ENCODE measurements at places on chromosomes 16 and 17. TPM values are rescaled to one million over a fixed set of nuclear protein-coding genes. Genes with fewer than 3 reads are reported as not detected.

Gene ENO3
- 21.0 TPM for polyA plus RNA-seq

Gene ERAL1
- polyA plus RNA-seq = 68.4 TPM

GRCh38 chr17:41973408-41973811, 6.8 kb downstream of the CNP start:
- no peak for DNase-seq

Gene FCSK
- polyA plus RNA-seq = 14.4 TPM

DNA sequence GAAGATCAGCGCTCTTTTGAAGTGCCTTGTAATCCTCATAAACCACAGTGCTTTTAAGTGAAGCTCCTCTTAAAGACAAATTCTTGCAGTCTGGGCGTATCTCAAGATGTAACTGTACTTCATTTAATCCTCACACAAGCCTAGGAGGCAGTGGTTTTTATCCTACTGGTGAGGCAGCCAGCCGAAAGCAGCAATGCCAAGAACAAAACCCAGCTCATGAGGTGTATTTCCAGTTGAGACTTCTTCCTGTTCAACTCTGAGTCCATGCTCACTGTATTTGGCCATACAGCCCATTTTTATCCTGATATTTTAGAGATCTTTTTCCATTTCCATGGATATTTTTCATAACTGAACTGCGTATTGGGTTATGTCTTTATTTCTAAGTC, 13.7 kb downstream of the CTRB2 start:
- DNase-seq = no peak

Gene SLC16A6
- 1.0 TPM for polyA plus RNA-seq

DNA sequence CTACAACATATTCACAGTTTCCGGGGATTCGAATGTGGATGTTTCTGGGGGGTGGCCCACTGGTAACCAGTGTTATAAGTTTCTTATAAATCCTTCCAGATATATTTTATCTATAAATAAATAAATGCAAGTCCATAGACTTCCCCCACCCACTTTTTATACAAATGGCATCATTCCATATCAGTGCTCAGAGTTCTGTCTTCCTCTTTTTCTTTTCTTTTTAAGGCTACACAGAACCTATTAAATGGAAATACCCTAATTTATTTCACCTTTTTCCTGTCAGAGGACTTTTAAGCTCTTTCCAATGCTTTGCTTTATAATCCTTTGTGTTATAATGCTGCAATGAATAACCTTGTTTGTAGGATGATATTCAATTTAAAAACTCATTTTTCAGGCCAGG, 3.8 kb downstream of the LGALS9 start:
- no peak for DNase-seq

GRCh38 chr16:89155184-89155679, 16.3 kb upstream of the CDH15 start:
- peak; percentile 80 for DNase-seq

Gene CCL3
- polyA plus RNA-seq = 11.3 TPM

DNA sequence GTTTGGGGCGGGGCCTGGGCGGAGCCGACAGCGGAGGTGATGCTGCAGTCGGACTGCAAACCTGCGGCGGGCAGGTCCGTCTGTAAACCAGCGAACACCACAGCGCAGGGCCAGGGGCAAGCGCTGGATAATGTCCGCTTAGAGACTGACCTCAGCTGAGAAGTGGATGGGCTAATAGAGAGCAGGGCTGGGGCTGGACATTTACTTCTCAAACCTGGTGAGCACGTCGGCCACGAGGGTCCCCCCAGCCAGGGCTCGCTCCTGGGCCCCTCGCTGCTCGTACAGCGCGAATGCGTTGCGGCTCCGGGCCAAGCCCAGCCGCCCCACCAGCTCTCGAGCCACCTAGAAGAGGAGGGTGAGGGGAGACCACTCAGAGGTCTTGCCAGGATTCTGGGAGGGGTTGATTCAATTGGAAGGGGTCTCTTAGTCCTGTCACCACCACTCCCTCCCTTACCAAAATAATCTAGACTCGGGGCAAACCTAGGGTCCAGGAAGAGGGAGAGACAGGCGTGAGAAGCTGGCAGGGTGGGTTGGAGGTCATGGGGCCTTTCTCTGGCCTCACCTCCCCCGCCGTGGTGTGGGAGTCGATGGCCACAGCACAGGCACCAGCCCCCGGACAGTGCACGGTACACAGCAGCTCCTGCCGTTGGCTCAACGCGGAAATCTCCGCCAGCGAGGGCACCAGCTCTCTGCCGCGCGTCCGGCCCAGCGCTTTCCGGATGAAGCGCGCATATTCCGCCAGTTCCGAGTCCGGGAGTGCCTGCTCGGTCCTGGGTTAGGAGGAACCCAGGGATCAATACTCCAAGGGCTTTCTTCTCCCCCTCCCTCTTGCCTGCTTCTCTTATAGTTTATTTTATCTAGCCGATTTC, 5.8 kb downstream of the PLEKHH3 start:
- no peak for DNase-seq

GRCh38 chr17:48102798-48103715, 1.8 kb upstream of the CBX1 start:
- no peak for DNase-seq

Gene MED1
- 57.2 TPM for polyA plus RNA-seq

All from right lung (tissue), 10 donors.